ENCODE measurements at places on chromosomes 6 and 20. TPM values are rescaled to one million over a fixed set of nuclear protein-coding genes. Genes with fewer than 3 reads are reported as not detected.
A peak's percentile ranks its signal among the peaks of the same experiment; 100 is the strongest.

Gene SCAND1
- 33.8 TPM for total RNA-seq

Gene SLC17A9
- total RNA-seq: under 0.01 TPM

Gene ZNF451
- total RNA-seq: 156 TPM

Gene RFX6
- total RNA-seq: not detected

Gene ABHD12
- 42.8 TPM for total RNA-seq

DNA sequence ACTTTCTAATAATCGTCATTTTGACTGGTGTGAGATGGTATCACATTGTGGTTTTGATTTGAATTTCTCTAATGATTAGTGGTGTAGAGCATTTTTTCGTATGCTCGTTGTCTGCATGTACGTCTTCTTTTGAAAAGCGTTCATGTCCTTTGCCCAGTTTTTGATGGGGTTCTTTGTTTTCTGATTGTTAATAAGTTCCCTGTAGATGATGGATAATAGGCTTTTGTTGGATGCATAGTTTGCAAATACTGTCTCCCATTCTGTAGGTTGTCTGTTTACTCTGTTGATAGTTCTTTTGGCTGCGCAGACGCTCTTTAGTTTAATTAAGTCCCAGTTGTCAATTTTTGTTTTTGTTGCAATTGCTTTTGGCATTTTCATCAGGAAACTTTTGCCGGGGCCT is 32.3 kb upstream of the XRN2 start:
- DNase-seq: no peak

GRCh38 chr20:57089699-57090144 is 176.7 kb downstream of the BMP7 start:
- peak; percentile 72 for DNase-seq

DNA sequence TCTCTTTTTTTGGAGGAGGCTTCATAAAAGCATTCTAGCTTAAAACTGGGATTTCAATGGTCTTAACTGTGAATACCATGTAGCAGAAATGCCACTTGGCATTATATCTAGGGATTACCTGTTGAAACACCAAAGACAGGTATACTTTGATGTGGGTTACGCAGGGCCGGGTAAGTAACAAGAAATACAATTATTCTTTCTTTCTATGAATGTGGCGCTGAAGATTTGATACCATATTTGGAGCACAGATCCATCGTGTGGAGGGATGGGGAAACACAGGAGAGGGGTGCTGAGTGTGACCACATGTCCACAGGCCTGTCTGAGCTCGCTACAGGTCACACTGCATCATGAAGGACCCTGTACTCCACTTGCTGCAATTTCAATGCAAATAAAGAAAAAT is 257.8 kb downstream of the GMPR start:
- DNase-seq: no peak

All from frontal cortex (tissue), 4 donors.